ENCODE measurements at places on chromosomes 4 and X.

DNA sequence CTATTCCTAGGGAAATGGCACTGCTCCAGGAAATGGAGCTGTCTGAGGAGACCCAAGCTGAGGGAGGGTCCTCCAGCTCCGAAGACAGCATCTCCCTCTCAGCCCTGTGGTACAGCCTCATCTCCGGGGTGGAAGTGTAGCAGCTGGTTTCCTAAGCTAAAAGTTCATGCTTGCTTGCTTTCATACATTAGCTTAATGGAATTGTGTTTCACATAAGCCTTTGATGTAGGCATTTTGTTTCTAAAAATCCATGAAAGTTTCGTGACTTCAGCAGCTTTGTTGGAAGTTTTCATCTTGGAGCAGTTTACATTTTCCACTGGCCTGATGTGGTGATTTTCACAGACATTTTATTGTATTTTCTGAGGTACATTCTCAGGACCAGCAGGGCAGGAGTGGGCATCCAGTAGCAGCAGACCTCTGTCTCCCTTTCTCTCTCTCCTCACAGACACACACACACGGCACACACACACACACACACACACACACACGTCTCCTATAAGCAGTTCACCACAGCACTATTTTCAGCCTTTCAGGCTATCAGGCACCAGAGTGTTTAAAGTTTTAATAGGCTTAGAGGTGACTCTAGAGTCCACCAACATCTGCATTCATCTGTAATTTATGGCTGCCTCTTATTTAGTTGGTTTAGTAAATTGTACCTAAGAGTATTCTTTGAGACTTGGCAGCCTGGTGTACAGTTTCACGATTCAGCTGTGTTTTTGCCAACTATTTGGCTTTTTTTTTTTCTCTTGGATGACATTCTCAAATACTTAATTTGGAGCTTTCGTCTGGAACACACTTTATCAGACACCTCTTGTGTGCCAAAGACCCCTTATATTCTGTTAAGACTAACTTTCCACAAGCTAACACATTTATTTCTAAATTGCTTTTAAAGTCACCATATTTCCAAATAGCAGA lies 225.8 kb upstream of the SFRP2 start:
- no peak for DNase-seq

- DNase-seq = peak; percentile 8
These were observed 171.8 kb downstream of the HNRNPD start for GRCh38 chr4:82201805-82202641.

DNA sequence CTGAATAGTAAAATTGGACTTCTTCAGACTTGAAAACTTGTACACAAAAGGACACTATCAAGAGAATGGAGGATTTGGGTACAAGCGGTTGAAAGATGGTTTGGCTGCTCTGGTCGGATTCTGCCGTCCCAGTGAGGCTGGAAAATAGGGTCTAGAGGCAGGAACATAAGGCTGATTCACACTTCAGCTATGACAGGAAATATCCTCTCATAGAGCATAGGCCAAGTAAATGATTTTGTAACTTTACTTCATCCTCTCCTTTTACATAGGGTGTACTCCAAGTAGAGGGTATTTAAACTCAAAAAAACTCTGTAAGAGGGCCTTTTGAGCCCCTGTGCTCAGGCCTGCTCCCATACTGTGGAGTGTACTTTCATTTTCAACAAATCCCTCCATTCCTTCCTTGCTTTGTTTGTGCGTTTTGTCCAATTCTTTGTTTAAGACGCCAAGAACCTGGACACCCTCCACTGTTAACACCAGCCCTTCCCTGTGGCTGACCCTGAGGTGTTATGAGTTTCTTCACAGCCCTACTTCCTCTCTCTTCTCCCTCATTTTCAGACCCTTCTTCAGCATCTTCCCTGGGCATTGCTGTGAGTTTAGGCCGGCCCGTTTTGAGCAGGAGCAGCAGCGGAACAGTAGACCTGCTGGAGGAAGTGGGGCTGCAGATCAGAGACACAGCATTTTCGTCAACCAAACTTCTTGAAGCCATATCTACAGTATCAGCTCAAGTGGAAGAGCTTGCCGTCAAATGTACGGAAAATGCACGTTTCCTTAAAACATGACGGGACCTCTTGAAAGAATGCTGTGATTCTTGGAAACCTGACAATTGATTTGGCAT lies 7.2 kb downstream of the PGAM4 start:
- no peak for DNase-seq

GRCh38 chrX:19953145-19953544 lies 37.7 kb downstream of the BCLAF3 start:
- no peak for DNase-seq

DNA sequence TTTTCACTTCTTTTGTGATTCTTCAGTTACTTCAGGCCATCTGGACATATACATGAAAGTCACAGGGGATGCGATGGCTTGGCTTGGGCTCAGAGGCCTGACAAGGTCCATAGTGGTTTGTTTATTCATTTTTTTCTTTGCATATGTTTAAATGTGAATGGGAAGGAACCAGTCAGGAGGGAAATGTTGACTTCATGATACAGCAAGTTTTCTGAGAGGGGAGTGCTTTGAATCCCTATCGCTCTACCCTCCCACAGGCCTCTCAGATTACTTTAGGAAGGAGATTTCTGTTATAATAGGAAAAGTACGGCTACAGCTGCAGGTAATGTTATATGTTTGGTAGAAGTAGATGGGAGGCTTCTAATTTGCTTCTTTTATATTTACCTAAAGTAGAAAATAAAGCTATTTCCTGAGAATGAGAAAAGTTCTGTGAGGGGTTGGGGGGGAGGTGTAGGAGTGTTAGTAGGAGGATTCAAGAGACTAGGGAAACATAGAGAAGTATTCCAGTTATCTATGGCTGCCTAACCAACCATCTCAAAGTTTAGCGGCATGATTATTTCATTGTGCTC lies 322.9 kb downstream of the RAPGEF2 start:
- DNase-seq = no peak

- DNase-seq = no peak
These were observed 22.2 kb downstream of the C4orf50 start for GRCh38 chr4:5995901-5996623.

DNA sequence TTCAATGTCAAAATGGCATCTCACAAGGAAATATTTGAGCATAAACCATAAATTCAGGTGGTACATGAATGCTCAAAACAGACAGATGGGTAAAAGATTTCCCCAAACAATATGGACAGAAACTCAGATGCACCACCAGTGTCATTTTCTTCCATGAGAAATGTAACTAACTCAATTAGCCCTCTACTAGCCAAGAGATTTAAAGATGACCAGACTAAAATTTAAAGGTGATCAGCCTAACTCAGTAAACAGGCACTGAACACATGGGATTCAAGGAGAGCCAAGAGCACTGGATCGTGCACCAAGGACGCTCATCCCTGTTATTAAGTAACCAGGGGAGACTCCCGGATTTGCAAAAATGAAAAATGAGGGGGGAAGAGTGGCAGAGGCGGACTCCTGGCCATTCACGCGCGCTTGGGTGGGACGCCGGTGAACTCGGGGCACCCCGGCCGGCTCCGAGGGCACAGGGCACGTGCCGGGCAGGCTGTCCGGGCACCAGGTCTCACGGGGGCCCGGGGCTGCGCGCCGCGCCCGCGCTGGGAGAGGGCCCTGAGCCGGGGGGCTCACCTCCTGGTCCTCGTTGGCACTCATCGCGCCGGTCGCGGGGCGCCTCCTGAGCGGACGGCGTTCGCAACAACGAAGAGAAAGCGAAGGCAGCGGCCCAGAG lies 490 bp downstream of the RWDD4 start:
- DNase-seq = peak; percentile 7

DNA sequence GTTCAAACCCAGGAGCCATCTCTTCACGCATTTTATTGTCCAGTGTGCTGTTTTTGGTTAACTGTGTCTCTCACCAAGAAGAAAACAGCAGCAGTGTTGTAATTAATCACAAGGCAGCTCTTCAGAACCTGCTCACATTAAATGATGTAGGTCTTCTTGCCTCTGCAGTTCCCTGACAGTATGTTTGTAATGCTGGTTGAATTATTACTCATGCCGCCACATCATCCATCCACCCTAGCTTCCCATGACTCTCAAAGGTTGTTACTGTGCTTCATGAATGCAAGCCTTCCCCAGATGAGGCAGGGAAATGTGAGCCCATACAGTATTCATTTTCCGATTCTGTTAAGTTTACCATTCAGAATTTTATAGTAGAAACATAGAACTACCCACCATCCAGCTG lies 17.4 kb downstream of the TLR10 start:
- DNase-seq = no peak

DNA sequence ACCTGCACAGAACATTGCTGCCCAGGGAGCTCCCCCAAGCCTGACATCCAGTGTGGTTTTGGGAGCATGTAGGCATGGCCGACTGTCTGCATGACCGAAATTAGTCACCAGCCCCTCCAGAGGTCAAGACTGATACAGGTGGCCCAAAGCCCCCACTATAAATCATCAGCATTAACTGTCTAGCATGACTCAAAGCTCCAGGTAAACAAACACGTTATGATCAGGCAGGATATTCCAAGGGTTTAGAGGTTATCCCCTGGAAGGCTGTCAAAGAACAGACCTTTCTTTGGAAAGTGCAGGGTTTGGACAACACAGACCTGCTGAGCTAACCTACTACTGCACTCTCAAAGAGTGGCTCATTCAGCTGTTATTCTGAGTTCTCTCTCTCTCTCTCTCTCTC lies 2.1 kb upstream of the FAM9A start:
- DNase-seq = no peak

- DNase-seq = no peak
These were observed 1381.5 kb upstream of the ADGRL3 start for GRCh38 chr4:59818656-59819055.

DNA sequence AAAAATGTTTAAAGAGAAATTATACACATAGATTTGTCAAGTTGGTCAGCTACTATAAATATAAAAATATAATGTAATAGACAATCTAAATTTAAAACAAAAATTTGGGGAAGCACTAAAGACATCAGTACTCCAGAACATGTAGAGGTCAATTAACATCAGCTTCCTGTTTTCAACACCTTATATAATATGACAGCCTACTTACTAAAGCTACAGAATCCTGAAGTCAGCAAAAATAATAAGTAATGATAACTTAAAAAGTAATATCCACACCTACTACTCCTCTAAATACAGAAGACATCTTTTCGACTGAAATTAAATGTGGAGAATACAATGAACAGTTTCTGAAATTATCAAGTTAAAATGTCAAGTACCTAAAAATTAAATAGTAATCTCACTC lies 118.6 kb downstream of the LRBA start:
- no peak for DNase-seq

- no peak for DNase-seq
These were observed 260.2 kb upstream of the CPEB2 start for GRCh38 chr4:14742054-14742453.

DNA sequence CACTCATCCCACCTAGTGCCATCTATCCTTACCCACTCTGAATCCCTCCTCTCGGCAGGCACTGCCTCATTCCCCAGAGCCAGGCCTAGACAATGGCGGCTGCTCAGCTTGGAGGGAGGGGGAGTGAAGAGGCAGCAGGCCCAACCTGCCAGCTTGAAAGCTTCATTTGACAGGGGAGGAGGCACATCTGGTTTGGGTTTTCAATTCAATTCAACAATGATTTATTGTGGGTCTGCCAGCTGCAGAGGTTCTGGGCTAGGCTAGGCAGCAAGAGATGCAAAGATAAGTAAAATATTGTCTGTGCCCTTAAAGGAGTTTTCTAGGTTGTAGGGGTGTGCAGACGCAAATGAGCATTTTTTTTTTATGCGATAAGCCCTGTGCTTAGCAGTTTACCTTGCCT lies 58.5 kb downstream of the RTL9 start:
- no peak for DNase-seq

- DNase-seq = no peak
These were observed 2.4 kb downstream of the MAGEA12 start for GRCh38 chrX:152735860-152736511.

DNA sequence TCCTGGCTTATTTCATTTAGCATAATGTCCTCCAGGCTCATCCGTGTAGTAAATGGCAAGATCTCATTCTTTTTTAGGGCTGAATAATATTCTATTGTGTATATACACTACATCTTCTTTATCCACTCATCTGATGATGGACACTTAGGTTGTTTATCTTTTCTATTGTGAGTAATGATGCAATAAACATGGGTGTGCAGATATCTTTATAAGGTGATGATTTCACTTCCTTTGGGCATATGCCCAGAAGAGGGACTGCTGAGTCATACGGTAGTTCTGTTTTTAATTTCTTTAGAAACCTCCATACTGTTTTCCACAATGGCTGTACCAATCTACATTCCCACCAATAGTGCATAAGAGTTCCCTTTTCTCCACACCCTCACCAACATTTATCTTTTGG lies 317.6 kb upstream of the CNKSR2 start:
- no peak for DNase-seq

- DNase-seq = no peak
These were observed 405.6 kb downstream of the SPRY1 start for GRCh38 chr4:123802082-123802645.

GRCh38 chr4:38406243-38406642 lies 257.8 kb upstream of the KLF3 start:
- no peak for DNase-seq

GRCh38 chr4:129113434-129113833 lies 17.5 kb downstream of the C4orf33 start:
- no peak for DNase-seq

GRCh38 chr4:137532869-137533236 lies 559 bp upstream of the PCDH18 start:
- DNase-seq = no peak

GRCh38 chr4:120540625-120541024 lies 381.9 kb downstream of the PRDM5 start:
- DNase-seq = no peak

GRCh38 chr4:149836546-149836945 lies 20.9 kb upstream of the IQCM start:
- DNase-seq = no peak

GRCh38 chr4:37682701-37683401 lies 3.3 kb downstream of the RELL1 start:
- DNase-seq = no peak

GRCh38 chr4:107885865-107886264 lies 45.5 kb upstream of the CYP2U1 start:
- no peak for DNase-seq

GRCh38 chr4:129821963-129822362 lies 726.0 kb downstream of the C4orf33 start:
- DNase-seq = no peak

DNA sequence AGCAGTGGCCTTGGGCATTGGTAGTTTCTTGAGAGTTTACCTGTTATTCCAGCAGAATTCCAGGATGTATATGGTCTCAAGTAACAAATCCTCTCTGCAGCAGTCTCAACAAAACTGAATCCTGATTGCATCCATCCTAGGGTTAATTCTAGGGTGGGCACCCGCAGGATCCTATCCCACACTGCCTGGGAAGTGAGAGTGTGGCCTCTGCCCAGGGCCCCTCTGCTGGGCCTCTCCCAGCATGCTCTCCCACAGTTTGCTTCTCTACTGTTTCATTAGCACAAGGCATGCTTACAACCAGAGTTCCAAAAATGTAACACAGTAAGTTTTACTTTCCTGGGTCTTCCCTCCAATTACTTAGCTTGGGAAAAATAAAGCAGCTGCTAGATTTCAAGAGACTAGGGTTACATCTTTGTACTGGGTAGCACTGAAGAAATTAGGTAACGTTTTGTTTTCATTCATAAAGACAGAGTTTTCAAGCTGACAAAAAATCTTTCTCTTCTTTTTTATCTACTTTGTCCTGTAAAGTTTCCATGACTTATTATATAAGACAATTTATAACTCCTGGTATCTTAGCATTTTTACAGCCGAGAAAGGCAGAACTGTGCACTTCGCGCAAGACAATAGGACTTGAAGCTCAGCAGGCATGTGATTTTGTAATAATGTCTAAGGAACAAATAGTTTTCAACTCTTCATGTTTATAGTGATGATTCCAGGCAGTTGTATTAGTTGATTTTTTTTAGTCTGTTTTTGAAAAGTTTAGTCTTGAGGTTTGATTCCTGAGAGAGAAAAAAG lies 131.2 kb upstream of the PCDH18 start:
- DNase-seq = no peak
